ENCODE measurements at places on chromosomes 16 and 17.

DNA sequence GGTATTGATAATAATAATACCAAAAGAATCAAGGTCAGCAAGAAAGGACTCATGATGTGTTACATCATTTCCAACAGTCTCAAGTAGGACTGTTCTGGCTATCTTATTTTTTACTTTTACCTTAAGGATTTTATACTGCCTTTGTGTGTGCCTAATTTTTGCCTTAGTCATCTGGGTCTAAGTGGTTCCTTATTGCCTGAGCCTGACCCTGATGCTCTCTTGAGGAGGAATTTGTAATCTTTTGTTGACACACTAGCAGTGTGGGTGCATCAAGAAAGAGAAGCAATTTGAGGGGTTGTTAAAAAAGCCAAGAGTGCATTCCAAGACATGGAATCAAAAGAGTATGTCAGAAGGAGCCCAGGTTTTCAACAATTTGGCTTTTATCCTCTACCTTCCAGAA, 59.3 kb downstream of the TMEM100 start:
- DNase-seq, result no peak

DNA sequence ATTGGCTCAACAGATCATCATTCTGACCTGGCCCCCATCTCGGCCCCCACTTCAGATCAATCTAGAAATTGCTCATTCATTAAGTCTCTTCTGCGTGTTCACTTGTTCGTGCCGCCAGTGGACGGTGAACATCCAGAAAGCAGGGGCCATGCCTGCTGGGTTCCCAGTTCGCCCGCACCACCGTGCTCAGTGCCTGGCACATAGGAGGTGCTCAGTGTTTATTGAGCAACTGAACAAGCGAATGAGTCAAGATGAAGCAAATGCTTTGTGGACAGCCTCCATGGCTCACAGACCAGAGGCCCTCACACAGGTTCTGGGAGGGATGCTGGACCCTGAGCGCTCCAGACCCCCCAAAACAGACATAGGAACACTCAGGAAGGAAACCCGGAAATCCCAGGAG, 13.9 kb downstream of the BEAN1 start:
- DNase-seq, result no peak

- no peak for DNase-seq
Observed at GRCh38 chr17:49505854-49506253, 10.8 kb downstream of the NGFR start.

GRCh38 chr17:60729854-60730253, 52.2 kb downstream of the BCAS3 start:
- DNase-seq, result no peak

GRCh38 chr17:7234083-7234951, at the start of gene DVL2:
Gene DVL2, minus strand, starts transcription at chr17:7234517. Its CDS starts 255 bp downstream, at chr17:7234262.
- peak; percentile 87 for DNase-seq

DNA sequence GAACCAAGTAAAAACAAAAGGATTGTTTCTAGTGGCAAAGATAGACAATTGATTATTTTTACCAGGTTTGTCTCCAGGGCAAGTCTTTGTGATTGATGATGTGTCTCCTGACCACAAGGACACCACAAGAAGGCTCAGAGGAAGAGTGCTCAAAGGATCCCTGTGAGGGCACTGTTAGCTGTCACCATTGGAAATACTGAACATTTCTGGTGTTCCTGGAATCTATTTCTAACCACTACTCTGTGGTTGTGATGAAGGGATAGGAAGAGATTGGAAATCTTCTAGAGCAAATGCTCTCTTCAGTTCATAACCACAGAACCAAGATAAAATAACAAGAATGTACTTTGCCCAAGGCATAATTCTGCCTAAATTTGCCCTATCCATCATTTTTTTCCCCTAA, 15.3 kb downstream of the RNF43 start:
- no peak for DNase-seq

- DNase-seq, result no peak
Observed at GRCh38 chr17:57502811-57503241, 242.3 kb downstream of the CCDC182 start.

DNA sequence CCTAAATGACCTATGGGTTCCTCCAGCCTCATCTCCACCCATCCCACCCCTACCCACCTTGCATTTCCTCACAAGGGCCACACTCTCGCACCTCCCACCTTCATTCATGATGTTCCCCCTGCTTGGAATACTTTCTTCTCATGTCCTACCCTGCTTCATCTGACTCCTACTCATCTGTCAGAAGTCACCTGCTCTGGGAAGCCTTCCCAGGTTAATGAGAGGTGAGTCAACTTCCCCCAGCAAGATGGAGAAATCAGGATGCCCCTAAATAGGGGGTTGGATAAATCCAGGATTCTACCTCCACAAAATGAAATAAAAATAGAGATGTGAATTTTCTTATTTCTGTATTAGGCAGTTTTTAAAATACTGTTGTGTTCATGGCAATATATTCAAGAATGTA, 51.0 kb upstream of the WSB1 start:
- DNase-seq, result no peak

- no peak for DNase-seq
Observed at GRCh38 chr17:61063528-61063927, 336.1 kb upstream of the TBX2 start.

- DNase-seq, result no peak
Observed at GRCh38 chr17:9236286-9237052, 215.2 kb downstream of the NTN1 start.

- DNase-seq, result no peak
Observed at GRCh38 chr17:29575511-29576213, 7.2 kb downstream of the TP53I13 start.

GRCh38 chr16:74757349-74757748, 17.3 kb downstream of the FA2H start:
- no peak for DNase-seq

DNA sequence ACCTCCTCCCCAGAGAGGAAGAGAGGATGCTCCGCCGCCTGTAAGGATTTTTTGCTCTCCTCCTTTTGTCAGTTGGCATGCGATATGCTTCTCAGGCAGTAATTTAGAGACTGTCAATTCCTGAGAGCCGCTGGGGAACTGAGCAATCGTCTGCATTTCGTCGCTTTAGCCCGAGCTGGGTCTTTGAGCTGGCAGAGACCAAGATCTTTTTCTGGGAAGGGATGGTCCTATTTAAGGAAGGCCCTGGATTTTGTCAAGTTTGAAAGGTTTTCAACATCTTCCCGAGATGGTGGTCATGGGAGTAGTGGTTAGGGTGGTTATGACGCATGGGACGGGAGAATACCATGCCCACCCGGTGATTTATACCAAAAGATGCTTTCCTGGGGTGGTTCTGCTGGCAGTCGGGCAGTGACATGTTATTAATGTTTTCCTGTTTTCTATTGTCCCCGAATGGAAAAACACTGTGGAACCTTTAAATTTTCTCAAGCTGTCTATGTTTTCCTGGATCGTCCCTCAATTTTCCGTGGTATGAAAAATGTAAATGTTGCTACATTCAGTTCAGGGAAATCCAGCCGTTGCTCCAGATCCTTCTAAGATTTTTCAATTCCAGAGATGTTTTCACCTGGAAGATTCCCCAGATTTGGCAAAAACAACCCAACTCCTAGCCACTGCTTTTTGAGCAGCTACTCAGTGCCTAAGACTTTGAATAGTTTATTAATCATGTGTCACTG, 586.4 kb downstream of the MAF start:
- no peak for DNase-seq

GRCh38 chr16:29810699-29811169, 1.3 kb upstream of the PRRT2 start:
- DNase-seq, result no peak

DNA sequence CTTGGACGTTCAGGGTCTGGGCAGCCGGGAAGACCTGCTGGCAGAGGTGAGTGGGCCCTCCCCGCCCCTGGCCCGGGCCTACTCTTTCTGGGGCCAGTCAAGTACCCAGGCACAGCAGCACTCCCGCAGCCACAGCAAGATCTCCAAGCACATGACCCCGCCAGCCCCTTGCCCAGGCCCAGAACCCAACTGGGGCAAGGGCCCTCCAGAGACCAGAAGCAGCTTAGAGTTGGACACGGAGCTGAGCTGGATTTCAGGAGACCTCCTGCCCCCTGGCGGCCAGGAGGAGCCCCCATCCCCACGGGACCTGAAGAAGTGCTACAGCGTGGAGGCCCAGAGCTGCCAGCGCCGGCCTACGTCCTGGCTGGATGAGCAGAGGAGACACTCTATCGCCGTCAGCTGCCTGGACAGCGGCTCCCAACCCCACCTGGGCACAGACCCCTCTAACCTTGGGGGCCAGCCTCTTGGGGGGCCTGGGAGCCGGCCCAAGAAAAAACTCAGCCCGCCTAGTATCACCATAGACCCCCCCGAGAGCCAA, 8.6 kb upstream of the ABCC3 start:
- no peak for DNase-seq

- no peak for DNase-seq
Observed at GRCh38 chr17:14320734-14321475, 20.0 kb downstream of the HS3ST3B1 start.

- DNase-seq, result no peak
Observed at GRCh38 chr16:87264634-87265033, 52.6 kb downstream of the C16orf95 start.

- DNase-seq, result no peak
Observed at GRCh38 chr17:4232168-4232813, 31.5 kb downstream of the ANKFY1 start.

DNA sequence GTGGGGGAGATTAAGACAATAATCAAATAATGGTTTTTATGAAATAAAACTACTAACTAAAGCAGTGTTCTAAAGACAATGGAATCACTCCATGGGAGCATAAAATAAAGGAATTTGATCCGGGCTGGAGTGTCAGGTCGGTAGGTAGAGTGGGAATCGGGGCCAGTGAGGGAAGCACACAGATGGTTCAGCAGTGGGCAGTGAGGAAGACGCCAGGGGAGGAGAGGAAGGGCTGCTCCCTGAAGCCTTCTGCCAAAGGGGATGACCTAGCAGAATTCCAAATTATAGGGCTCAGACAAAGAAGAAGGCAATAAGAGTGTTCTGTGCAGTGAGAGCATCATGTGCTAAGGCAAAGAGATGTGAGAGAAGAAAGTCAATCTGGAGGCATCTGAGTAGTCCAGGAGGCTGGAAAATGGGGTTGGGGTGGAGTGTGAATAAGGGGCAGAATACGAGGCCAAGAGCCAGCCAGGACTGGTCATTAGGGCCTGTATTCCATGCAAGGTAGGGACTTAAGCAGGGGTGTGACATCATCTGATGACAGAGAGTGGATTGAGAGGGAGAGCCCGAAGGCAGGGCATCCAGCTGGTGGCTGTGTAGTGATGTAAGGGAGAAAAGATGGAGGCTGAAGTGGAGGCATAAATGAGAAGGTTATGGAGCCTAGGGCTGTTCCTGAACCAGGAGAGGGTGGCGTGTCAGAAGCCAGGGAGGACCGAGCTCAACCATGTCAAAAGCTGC, 137.6 kb downstream of the COPRS start:
- DNase-seq, result no peak

- DNase-seq, result peak; percentile 54
Observed at GRCh38 chr17:75034236-75034908, 12.4 kb downstream of the ATP5PD start.

- DNase-seq, result no peak
Observed at GRCh38 chr17:79520167-79521165, 90.4 kb downstream of the RBFOX3 start.

GRCh38 chr17:71427801-71428200, 693.0 kb upstream of the SOX9 start:
- DNase-seq, result no peak

GRCh38 chr17:43951750-43952149, 2.0 kb downstream of the PYY start:
- no peak for DNase-seq

GRCh38 chr16:53576210-53576609, 73.2 kb upstream of the AKTIP start:
- DNase-seq, result no peak

DNA sequence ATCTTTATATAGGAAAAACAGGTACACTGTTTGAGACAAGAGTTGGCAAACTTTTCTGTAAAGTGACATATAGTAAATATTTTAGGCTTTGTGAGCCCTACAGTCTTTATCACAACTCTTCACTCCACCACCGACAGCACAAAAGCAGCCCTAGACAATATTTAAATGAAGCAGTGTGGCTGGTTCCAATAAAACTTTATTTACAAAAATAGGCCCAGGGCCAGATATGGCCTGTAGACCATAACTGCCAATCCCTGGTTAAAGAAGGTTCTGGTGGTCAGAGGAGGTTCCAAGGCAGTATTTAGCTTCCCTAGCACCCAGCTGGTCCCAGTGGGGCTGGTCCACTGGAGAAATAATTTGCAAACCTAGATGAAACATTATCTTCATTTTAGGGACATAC, 3.6 kb downstream of the FAM117A start:
- DNase-seq, result no peak

DNA sequence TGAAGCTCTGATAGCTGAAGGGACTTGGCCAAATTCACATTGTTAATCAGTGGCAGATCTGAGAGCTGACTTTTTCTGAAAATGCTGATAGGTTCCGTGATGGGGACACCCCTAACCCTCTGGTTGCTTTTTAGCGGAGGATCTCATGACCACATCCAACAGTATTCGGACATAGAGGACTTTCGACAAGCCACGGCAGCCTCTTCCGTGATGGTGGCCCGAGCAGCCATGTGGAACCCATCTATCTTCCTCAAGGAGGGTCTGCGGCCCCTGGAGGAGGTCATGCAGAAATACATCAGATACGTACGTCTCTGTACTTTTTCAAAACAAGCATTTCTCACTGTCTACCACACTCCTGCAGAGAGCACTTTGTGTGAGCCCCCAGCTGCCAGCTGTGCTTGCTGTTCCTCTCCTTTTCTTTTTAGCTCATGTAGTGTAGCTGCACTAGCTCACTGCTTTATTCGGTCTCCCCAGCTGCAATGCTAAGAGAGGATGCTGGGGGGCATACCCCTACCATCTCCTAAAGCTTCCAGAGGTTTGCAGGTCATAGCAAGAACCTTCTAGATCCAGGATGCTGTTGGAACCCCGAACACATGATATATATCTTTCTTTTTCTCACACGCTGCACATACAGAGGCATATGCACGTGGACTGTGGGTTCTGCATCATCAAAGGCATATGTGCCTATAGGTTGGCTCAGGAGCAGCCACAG, 14.2 kb upstream of the NFATC3 start:
- no peak for DNase-seq

DNA sequence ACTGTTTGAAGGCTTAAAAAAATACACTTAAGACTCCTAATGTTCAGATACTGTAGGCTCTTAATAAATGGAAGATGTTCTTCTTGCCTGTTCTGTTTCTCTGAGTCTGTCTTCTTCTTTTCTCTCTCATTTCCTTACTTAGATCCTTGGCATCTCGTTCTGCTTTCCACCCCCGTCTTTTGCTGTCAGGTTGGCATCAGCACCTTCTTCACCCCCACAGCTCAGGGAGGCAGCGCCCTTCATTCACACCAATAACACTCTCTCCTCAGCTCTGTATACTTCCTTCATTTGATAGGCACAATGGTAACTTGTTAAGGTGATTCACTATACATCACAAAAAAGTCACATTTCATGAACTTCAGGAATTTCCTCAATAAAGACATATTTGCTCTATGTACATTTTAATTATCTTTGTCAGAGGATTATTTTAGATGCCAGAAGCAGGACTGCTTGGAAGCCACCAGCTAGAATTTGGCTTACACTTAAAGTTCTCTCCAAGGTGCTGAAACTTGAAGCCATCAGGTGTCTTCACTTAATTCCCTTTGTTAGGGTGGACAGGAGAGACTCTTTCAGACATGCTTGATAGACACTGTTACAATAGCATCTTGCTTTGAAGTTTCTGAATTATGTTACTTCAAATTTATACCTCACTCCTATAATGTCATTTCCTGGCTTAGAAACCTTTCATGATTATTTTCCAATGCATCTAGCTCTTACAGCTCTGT, 670.1 kb upstream of the C16orf82 start:
- DNase-seq, result no peak

GRCh38 chr16:87207509-87207908, 109.7 kb downstream of the C16orf95 start:
- no peak for DNase-seq

Measured in thoracic aorta (tissue), 2 donors.